ENCODE measurements at places on chromosomes 6 and 20.

- DNase-seq: no peak
Observed at GRCh38 chr20:63502671-63503172, 3.8 kb upstream of the EEF1A2 start.

DNA sequence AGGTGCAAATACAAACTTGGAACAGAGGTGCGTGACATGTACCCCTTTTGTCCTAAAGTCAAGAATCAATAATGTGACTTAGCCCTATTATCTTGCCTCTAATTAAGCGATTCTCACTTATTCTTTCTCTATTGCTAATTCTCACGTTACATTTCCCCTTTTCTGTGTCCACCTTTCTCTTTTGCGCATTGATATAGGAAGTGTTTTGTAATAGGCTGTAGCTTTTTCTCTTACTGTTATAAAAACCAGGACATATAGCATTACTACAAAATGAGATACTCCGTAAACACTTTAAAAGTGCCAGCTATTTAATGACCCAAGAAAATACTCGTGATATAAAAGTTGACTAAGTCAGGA, 669 bp upstream of the TMEM30A start:
- DNase-seq: no peak

GRCh38 chr6:68993911-68994310, 358.8 kb downstream of the ADGRB3 start:
- no peak for DNase-seq

DNA sequence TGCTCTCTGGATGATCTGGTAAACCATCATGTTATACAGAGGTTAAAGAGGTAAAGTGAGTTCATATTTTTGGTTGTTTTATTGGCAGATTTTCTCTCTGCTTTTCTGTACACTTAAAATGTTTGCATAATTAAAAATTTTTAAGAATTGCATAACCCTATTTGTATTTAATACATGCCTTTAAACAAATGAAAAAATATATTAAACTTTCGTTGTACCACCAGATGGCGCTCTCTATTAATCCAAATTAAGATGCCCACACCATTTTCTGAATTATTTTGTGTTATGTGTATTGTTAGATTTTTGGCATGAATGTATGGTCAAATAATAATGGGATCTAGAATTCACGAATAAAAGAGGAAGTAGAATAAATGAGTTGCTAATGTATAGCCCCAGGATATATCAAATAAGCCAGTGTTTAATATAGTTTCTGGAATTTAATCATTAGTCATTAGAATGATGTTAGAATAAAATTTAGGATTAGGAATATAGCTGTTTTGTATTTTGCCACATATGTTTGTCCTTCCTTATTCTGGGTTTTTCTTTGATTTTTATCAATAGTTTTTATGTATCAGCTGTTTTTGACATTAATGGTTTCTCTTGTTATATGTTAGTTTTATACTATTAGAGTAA, 38.9 kb downstream of the SMAP1 start:
- no peak for DNase-seq

- DNase-seq: no peak
Observed at GRCh38 chr6:36120018-36120417, 10.3 kb upstream of the MAPK13 start.

- DNase-seq: no peak
Observed at GRCh38 chr6:43181621-43181941, 415 bp upstream of the CUL9 start.

GRCh38 chr6:149729824-149730223, 11.9 kb upstream of the LATS1 start:
- no peak for DNase-seq

DNA sequence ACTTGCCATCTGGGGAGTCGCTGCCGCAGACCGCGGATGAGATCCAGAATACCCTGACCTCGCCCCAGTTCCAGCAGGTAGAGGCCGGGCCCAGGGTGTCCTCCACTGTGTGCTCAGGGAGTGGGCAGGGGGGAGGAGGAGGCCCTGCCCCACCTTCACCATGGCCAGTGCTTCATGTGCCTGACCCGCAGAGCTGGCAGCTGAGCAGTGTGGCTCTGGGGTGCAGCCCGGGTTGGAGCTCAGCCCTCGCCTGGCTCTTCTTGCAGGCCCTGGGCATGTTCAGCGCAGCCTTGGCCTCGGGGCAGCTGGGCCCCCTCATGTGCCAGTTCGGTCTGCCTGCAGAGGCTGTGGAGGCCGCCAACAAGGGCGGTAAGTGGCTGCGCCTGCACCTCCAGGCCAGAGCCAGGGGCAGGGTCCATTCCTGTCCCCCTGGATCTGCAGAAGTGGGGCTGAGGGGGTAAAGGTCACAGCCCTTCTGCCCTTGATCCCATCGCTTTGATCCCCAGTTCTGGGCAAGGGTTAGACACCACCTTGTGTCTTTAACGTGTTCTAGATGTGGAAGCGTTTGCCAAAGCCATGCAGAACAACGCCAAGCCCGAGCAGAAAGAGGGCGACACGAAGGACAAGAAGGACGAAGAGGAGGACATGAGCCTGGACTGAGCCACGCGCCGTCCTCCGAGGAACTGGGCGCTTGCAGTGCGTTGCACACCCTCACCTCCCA, 5.5 kb downstream of the ADRM1 start:
- no peak for DNase-seq

DNA sequence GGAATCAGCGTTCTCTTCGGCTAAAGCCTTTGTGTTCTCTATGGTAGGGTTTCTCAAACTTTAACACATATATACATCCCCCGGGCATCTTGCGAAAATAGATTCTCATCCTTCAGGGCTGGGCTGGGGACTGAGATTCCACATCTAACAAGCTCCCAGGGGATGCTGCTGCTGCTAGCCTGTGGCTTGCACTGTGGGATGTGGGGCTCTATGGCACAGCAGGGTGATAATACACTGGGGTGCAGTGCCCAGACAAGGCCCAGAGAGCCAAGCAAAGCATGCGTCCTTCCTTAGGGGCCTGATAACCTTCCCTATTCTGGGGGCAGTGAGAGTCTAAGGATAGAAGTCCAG, 102.0 kb downstream of the LAMP5 start:
- no peak for DNase-seq

GRCh38 chr6:12848964-12849808, 132.6 kb downstream of the PHACTR1 start:
- DNase-seq: no peak

- DNase-seq: no peak
Observed at GRCh38 chr20:58568483-58569240, 53.5 kb upstream of the APCDD1L start.

DNA sequence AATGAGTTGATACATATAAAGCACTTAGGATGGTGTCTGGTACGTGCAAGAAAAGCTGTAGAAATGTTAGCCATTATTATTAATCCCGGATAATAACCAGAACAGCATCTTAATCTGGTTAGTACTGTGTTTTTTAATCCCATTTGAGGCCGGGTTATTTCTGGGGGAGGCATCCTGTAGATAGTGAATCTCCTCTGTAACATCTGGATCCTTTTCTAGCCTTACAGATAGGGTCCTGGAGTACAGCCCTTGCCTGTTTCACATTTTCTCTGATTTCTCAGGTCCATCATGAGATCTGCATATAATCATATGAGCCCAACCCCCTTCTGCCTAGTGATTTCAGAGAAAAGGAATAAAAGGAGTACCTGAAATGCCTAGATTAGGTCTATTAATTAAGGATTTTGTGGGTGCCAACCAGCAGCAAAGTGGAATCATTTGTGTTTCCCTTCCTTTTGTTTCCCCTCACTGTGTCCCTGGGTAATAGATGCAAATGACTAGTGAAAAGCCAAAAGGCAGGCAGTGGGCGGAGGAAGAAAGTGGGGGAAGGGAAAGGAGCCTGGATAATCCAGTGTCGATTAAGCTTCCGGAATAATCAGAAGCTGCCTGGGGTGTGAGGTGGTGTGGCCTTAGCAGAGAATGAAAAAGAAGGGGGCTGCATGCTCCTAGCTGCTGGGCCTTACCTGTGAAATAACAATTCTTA, 88.9 kb downstream of the SOBP start:
- DNase-seq: no peak

GRCh38 chr6:168363302-168363701, 43.7 kb upstream of the DACT2 start:
- no peak for DNase-seq

DNA sequence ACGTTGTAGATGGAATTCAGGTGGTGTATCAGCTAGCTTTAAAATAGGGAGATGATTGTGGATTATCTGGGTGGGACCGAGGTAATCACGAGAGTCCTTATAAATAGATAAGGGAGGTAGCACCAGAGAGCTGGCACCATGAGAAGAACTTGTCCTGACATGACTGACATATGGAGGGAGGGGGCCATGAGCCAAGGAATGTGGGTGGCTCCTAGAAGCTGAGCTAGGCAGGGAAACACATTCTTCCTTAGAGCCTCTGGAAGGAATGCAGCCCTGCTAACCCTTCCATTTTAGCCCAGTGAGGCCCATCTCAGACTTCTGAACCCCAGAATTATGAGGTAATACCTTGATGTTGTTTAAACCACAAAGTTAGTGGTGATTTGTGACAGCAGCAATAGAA, 321.1 kb upstream of the SULF2 start:
- no peak for DNase-seq

- peak; percentile 77 for DNase-seq
Observed at GRCh38 chr6:31568537-31568961, 3.5 kb upstream of the LTA start.

- DNase-seq: no peak
Observed at GRCh38 chr20:18233408-18233943, 54.9 kb upstream of the ZNF133 start.

DNA sequence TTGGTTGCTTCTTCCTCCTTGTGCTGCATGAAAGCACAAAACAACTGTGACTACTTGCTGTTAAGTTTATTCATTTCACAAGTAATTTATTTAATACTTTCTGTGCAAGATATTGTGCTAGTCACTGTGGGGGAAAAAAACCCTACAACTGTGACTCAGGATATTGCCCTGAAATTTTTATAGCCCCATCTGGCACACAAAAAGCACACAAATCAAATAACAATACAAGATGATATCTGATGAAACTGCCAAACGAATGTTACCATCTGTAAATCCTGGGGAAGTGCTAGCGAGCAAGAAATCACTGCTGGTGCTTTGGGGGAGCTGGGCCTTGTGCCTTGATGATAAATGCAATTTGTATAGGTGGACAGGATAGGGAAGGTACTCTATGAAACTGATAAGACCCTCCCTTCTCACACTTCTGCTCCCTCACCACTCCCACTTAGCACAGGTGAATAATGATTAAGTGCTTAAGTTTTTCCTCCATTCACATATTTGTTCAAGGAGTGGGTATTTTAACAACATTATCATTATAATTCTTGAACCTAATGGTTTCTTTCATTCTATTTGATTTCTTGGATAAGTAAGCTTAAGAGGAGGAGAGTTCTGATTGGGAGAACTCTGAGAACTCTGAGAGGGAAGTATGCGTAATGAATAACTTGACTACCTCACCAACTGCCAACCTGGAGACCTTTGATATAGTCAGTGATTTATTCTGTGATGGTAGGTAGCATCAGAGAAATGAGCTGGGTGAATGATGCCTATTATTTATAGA, 115.3 kb downstream of the RTN4IP1 start:
- no peak for DNase-seq

GRCh38 chr20:39849664-39850063, 839.4 kb downstream of the MAFB start:
- no peak for DNase-seq

- no peak for DNase-seq
Observed at GRCh38 chr20:35618263-35619131, 2.9 kb downstream of the SPAG4 start.

DNA sequence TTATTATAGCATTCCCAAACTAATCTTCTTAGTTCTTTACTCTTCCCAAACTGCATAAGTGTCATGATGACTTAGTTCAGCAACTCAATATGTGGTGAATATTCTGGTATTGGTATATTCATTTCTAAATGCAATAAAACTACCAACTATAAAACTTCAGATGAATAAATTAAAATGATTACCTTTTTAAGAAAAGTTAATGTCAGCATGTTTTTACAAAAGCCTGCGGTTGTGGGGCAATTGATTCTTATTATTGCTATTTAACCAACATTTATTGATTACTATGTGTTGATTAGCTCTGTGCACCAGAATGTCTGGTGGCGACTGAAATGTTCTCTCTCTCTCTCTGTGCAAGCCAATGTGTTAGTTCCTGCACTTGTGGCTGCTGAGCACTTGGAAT, 5.0 kb upstream of the SLC22A3 start:
- DNase-seq: no peak

GRCh38 chr20:6066582-6066981, 12.7 kb upstream of the LRRN4 start:
- no peak for DNase-seq

GRCh38 chr20:26214991-26215390, 518.3 kb upstream of the ZNF337 start:
- no peak for DNase-seq

DNA sequence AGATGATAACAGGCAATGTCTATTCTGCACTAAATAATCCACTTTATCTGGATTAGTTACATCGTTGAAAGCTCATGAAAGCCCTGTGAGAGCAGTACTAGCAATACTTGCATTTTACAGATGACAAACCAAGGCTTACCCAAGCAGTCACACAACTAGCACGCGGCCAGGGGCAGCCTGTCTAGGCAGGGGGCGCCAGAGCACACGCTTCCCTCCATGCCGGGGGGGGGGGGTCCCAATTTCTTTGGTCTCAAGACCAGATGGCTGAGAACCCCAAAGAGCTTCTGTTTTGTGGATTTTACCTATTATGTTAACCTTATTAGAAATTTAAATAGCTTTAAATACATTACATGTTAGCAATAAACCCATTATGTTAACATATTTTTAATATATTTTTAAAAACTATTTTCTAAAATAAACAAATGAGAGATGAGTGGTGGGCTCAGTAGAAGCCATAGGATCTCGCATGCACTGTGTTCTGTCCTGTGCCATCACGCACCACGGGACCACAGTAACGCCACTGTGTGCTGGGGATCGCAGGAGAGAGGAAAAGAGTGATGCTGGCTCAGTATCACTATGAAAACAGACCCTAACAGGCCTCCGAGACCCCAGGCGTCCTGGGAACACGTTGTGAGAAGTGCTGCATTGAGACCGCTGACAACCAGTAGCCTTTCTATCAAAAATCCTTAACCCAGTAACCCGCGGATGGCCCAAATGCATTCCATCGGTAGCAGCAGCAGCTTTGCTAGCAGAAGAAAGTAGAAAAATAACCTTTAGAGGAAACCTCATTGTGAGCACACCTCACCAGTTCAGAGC, 5.3 kb upstream of the PRR18 start:
- no peak for DNase-seq

Measured in stimulated activated naive CD4-positive, alpha-beta T cell treated with Interleukin-2 at 50 U/mL for 16 hours (primary cell).